AG10803 (cell line): ENCODE measurements at places on chromosomes 5 and 9.

DNA sequence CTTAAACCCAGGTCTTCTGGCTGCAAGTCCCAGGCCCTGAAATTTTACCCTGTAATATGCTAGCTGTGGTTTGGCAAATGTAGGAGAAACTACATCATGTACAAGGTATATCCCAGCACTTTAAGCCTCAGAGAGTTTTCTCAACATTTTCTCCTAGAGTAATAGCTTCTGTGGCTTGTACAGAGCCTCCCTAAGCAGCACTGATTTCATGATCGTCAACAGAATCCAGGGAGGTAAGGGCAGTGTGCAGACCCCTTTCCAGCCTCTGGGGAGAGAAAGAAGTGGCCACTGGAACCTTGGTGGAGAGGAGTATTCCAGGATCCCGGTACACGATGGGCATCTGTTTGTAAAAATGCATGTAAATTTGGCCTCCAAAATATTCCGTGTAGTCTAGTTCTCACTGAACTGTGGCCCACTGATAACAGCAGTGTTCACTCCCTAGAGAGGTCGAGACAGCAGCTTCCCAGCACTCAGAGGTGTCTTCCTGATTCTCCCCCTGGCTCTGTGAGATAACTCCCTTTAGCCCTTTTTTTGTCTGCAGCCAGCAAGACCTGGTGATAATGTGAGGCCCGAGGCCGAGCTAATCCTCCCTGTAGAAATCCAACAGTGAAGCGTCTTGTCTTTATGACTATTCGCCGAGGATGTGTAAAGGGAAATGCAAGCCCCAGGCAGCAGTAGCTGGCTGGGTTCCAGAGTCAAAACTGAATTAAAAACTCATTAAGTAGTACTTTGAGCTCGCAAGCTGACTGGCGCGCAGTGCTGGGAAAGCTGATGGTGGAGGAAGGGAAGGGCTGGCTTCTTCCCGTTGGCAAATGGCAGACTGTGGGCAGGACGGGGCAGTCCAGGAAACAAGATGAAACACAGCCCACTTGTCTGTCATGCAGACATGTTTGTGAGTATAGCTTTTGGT, 59.0 kb downstream of the MAP1B start:
- peak; percentile 67 for DNase-seq

- DNase-seq, result peak; percentile 49
Observed at GRCh38 chr9:110638381-110638954, 30.1 kb upstream of the MUSK start.

DNA sequence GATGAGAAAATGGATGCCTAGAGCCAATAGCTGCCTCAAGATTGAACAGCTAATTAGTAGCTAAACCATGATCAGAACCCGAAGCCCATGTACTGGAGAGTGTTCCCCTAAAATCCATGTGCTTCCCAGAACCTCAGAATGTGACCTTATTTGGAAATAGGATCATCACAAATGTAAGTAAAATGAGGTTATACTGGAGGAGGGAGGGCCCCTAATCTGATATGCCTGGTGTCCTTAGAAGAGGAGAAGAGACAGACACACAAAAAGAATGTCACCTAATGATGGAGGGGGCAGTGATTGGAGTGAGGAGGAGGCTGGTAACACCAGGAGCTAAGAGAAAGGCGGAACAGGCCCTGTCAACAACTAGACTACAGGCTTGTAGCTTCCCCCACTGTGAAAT, 41.3 kb upstream of the FBP1 start:
- DNase-seq, result no peak

GRCh38 chr9:127814619-127815511, 12.2 kb downstream of the FPGS start:
- DNase-seq, result no peak

- peak; percentile 32 for DNase-seq
Observed at GRCh38 chr9:111481885-111482636, 2.1 kb downstream of the ECPAS start.

- DNase-seq, result no peak
Observed at GRCh38 chr5:135723491-135723890, 111.0 kb upstream of the SLC25A48 start.

- peak; percentile 71 for DNase-seq
Observed at GRCh38 chr9:133990366-133991213, 1.5 kb downstream of the VAV2 start.

DNA sequence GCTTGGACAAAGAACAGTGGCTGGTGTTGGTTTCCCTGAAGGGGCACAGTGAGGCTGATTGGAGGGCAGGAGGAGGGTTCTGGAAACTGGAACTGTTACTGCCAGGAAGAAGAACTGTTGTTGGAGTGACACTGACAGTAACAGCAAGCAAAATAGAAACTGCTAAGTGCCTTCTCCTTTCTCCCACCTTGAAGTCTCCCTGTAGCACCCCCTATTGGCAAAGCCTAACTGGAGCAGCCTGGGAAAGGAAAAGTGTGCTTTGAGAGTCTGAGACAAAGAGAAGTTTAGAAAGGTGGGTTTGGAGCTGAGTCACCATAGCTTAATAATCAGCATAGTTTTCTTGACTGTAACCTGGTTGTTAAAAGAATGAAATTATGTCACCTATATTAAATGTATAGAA, 2.5 kb upstream of the TMEM174 start:
- no peak for DNase-seq

GRCh38 chr9:2271426-2271825, 256.3 kb downstream of the SMARCA2 start:
- peak; percentile 10 for DNase-seq

GRCh38 chr5:151708126-151708525, 21.4 kb upstream of the SPARC start:
- DNase-seq, result peak; percentile 30

GRCh38 chr5:76547242-76547890, 75.8 kb downstream of the F2RL2 start:
- DNase-seq, result no peak

DNA sequence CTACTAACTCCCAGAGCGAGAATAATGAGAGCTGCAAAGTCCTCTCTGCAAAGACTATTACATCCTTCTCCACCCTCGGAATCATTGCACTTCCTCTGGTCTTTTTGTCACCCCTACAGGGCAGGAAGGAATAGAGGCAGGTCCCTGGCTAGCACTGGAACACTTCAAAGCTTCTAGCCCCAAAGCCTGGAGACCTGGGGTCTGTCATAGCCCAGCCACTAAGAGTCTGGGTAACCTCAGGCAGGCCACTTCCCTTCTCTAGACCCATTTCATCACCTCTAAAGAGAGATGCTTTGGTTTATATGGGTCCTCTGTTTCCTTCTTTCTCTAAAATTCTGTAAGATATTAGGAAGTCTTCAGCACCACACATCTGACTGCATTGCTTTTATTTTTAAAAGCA, 6.7 kb downstream of the ADRB2 start:
- DNase-seq, result no peak

DNA sequence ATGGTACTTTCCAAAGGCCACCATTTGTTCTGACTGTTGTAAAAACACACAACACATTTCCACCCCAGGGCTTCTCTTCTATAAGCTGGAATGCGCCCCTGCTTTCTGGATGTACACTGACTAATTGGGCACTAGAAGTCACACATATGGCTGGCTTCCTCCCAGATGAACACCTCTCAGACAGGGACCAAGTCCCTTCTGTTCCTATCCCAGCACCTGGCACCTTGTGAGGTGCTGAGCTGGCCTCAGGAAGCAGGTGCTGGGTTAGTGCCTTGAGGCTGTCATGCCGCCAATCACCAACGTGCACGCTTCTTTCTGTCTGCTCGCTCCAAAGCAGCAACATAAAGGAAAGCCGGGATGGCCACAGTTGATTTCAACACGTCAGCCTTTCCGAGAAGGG, 93.2 kb downstream of the FSTL4 start:
- DNase-seq, result no peak

- no peak for DNase-seq
Observed at GRCh38 chr5:72295539-72295938, 24.5 kb downstream of the MRPS27 start.

DNA sequence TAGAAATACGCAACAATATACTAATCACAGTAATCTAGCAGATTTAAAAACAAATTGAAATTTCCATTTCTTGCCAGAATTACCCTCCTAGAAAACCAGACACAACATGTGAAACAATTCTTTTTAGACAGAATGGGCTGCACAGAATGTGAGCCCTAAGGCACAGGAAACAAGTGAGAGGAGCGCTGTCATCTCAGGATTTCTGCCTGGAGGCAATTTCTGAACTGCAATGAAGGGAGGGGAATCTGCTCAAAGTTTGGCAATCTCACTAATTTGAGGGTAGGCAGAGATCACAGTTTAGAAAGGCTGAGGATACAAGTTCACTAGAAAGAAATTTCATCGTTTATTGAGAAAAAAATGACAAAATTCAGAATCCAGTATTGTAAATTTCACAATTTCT, 70.3 kb downstream of the INIP start:
- DNase-seq, result no peak

DNA sequence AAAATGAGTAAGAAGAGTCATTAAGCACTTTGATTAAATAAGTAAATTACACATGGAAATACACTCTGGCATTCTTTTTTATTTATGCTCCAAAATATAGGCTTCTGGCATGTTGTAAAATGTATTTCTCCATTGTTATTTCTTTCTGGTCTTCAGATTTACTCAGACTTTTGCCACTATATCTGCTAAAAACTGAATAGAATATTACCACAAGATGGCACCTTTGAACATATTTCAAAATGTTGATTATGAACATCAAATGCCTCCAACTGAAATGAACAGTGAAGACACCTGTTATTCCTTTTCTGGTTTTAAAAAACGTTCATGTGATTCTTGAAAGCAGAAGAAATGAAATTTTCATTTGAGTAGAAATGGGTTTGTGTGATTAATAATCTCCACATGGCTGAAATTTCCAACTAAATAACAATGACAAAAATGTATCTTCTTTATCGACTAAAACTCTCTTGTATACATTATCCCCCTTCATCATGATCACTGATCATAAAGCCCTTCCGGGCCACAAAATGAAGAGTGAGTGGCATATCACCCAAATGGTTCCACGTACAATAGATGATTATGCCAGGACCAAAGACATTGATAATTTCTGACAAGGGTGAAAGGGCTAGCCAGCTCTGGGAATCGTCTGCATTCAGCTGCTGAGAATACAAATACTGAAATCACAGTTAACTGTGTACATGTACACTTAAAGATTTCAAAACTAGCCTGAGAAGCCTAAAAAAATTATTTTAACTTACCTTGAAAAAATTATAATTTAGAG, 23.8 kb downstream of the TYRP1 start:
- DNase-seq, result no peak

DNA sequence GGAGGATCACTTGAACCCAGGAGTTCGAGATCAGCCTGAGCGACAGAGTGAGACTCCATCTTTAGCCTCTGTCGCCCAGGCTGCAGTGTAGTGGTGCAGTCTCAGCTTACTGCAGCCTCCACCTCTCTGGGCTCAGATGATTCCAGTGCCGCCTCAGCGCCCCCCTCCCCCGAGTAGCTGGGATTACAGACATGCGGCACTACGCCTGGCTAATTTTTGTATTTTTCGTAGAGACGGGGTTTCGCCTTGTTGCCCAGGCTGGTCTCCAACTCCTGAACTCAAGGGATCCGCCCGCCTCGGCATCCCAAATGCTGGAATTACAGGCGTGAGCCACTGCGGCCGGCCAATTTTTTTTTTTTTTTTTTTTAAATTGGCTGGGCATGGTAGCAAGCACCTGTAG, 2.3 kb upstream of the HSPA9 start:
- no peak for DNase-seq

DNA sequence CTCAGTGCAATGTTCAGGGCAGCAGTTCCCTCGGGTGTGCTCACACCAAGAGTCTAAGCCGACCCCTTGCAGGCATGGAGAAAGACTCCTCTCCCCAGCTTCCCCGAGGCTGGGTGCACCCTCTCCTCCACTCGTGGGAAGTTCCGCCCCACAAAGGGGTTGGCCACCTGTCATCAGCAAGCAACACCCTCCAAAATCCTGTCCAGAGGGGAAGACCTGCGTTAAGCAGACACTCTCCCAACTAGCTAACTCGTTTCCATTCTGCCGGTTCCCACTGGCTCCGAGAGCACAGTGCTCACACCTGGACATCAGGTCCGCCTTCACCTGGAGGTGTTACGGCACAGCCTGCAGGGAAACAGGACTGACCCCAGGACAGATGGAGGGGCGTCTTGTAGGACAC, 117.9 kb upstream of the IRX4 start:
- no peak for DNase-seq
